Stimulated activated CD4-positive, alpha-beta T cell treated with anti-CD3 and anti-CD28 coated beads, Interleukin-4, amount 100 ng/mL, for 48 hours (primary cell): ENCODE measurements at places on chromosomes 3 and 15.

DNA sequence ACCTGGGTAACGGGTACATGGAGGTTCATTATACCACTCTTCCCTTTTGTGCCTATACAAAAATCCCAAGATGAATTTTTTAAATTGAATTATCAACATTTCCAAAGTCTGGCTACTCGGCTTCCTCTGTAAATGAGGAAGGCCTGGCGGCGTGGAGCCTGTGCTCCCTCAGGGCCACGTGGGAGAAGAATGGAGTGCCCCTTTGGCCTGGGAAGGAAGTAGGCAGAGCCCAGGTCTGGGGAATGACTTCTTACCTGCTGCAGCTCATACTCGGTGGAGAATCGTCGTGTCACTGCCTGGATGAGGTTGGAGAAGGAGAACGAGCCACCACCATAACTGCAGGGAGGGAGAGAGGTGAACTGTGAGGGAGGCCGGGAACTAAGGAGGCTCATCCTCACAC lies 14.1 kb downstream of the MESP2 start:
- no peak for DNase-seq

GRCh38 chr3:136617198-136617597 lies 135.0 kb downstream of the STAG1 start:
- no peak for DNase-seq

- no peak for DNase-seq
Measured at GRCh38 chr15:90884719-90885431, 571 bp downstream of the FES start.

- DNase-seq = no peak
Measured at GRCh38 chr3:61094608-61095007, 156.6 kb downstream of the FHIT start.

DNA sequence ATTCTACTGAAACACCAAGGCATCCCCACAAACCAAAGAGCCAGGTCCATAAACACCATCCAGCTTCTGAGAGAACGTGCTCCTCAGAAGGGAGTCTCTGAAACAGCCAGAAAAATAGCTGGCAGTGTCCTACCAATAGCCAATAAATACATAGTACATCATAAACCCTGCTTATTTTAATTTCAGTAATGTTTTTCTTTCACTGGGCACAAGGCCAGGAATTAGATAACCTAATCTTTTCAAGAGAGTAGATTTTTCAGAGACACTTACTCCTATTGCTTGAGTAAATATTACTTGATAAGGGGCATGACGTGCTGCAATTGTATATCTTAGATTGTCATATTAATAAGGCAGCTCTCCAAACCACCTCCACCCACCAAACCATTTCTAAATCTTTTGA lies 22.7 kb downstream of the GADL1 start:
- DNase-seq = no peak

- no peak for DNase-seq
Measured at GRCh38 chr15:26697913-26698312, 75.0 kb downstream of the GABRB3 start.

DNA sequence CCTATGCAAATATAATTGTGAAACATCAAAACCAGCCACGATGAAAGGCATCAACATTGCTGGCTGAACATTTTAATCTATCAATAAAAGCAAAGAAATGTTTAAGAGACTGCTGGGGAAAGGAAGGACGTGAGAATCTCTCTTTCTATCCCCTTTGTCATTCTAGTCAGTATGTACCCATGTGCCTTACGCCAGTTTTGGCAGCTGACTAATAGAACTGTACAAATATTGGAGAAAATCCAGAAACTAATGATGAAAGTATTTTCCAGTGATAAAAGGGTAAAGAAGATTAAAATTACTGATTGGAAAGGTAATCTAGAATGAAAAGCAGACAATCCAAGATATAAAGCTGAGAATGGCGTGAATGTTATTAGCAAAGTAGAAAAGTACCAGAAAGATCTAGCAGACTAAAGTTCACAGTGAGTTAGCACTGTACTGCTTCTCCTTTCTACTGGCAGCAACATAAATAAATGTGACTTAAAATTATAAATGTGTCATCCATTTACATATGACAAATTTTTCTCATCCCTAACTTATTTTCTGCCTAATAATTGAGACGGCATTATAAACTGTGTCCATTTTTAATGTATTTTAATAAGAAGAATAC lies 401.9 kb upstream of the CNTN4 start:
- no peak for DNase-seq

DNA sequence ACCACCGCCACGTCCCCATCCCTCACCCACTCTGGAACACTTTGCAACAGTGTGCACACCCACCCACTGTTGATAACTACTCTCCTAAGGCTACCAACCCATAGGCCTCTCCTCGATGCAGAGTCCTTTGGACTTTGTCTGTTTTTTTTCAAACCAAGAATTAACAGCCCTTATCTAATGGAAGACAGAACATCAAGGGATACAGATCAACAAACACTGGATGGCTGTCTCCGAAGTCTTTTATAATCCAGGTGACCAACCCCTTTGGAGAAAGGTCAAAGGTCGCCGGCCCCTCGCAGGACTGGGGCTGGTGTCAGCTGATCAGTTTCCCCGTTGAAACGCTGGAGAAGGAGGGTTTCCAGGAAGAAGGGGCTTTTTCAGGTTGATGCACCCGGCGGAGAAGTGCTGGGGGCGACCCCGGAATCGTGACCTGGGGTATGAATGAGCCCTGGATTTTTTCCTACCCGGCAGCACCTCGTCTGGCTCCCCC lies 532 bp downstream of the B4GALT4 start:
- no peak for DNase-seq

DNA sequence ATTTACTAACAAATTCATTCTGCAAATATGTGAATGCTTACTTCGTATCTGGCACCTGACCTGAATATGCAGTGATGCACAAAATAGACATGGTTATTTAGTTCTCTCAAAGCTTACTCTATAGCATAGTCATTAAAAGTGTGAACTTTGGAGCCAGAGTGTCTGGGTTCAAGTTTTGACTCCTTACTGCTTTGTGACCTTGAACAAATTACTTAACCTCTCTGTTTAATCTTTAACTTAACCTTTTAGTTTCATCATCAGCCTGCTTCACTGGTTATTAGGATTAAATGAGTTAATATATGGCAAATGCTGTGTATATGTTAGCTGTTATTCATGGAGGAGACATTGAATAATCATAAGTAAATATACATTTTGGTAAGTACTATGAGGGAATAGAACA lies 12.1 kb upstream of the MGA start:
- DNase-seq = no peak

DNA sequence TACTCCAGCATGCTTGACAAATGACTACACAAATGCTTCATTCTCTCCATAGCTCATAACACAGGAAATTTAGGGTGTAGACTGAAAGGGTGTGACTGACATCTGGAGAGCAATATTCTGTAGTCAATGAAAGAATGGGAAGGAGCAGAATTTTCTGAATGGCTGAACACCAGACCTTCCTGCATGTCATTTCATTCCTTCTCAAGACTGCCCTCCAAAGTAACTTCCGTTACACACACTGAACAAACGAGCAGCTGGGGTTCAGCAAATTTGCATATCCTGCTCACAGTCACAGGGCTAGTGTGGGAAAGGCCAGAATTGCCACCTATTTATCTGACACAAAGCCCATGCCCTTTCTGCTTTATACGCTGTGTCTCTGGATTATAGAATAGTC lies 325.0 kb upstream of the CFAP20DC start:
- DNase-seq = no peak

DNA sequence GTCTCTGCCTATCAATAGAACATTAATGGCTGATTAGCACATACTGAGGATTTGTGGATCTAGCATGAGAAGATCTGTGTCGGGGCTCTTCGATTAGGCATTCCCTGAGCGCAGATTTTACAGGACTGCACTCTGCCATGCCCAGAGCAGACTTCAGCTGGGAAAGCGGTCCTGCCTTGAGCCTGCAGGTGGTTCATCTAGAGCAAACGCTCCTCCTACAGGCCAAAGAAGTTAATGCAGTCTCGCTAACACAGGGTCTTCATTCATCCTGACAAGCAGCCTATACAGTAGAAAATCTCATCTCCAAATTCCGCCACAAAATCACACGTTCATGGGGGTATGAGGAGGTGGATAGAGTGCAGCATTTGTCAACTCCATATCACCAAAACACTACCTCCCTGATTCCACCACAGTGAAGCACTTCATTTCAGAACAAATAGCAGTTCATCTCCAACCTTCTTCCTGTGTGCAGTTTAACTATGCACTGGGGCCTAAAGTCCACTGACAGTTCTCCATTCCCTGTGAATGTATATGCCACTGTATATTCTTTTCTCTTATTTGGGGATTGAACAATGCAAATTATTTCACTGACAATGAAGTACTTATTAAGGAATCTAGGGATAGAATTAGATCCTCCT lies 405.8 kb downstream of the IGSF11 start:
- DNase-seq = peak; percentile 16

GRCh38 chr3:126167566-126167965 lies 12.8 kb downstream of the ALDH1L1 start:
- DNase-seq = no peak

- DNase-seq = no peak
Measured at GRCh38 chr3:73716418-73716817, 91.7 kb upstream of the PDZRN3 start.

DNA sequence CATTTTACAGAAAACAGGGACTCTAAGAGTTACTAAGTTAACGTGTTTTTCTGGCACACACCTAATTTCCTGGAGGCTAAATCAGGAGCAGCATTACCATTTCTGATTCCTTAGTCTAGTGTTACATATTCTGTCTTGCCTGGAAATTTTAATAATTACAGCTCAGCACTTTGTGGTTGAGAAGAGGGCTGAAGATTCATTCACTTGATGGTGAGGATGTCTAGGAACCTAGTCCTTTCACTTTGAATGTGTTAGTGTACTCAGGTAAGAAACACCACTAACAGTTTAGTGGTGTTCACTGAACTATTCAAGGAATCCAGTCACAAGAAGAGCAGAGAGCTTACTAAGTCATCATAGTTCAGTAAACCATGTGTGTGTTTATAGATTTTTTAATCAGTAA lies 102.8 kb downstream of the STT3B start:
- DNase-seq = no peak

- no peak for DNase-seq
Measured at GRCh38 chr3:88149101-88149508, 654 bp upstream of the C3orf38 start.

DNA sequence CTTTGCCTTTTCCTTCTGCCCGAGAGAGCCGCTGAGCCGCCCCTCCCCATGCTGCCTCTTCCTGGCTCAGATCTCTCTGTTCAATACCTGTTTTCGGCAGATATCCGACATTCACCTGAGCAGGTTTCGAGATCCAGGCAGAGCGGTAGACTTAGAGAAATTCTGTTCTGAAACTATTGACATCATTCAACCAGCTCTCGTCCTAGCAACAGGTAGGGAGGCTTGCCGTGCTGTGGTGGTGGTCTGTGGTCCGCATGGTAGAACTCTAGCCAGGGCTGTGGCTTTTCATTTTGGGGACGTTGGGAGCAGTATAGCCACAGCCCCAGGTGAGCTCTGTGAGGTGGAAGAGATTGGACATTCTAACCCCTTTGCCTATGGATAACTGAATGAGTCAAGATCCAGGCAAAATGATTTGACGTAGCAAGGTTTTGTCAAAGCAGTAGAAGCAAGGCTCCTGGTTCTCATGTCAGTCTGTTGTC lies 810 bp downstream of the TMEM62 start:
- DNase-seq = no peak

DNA sequence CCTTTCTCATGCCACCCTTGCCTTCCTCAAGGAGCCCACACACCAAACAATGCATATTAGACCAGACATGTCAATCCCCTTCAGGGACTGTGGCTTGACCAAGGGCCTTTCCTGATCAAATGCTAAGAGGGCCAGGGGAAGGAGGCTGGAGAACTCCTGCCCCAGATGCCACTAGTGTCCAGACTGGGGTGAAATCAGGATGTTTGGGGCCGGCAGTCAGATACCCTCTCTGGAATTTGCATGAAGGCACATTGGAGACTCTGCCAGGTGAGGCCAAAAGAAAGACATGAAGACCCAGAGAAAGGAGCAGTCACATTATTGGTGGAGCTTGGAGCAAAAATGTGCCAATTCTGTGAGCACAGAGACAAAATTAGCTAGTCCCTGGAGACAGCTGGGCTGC lies 154.1 kb downstream of the TLE3 start:
- DNase-seq = no peak

- no peak for DNase-seq
Measured at GRCh38 chr15:48486228-48486627, 155.0 kb downstream of the DUT start.

- no peak for DNase-seq
Measured at GRCh38 chr3:169509780-169510692, 153.5 kb downstream of the MECOM start.

DNA sequence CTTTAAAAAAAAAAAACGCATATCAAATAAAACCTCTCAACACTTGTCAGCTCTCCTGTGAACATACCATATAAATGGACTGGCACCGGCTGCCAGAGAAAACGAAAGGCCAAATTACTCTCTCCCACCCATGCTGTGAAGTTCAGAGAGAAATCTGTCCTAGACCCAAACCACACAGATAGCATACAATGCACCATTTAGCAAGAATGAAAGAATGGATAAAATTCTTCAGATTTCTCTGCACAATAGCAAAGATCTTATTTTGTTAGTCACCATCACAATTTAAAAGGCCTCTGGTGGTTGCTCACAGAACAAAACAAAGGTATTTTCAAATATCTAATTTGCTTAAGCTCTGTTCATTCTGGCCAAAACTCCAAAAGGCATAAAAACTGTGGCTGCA lies 93.9 kb upstream of the BHLHE40 start:
- no peak for DNase-seq

DNA sequence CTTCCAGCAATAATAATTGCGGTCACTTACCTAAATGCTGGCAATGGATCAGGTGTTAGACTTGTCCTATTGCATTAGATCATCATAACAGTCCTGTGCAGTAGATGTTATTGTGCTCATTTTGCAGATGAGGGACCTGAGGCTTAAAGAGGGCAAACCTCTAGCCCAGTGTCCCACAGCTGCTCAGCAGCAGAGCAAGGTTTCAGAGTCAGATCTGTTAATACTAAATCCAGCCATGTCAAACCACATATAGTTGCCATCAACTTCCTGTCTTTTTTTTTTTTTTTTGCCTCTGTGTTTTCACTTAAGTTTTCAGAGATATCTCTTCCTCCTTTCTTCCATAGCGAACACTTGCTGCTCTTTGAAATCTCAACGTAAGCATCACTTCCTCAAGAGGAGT lies 12.1 kb downstream of the FEZF2 start:
- DNase-seq = no peak

- no peak for DNase-seq
Measured at GRCh38 chr3:136109499-136109898, 86.6 kb downstream of the MSL2 start.

DNA sequence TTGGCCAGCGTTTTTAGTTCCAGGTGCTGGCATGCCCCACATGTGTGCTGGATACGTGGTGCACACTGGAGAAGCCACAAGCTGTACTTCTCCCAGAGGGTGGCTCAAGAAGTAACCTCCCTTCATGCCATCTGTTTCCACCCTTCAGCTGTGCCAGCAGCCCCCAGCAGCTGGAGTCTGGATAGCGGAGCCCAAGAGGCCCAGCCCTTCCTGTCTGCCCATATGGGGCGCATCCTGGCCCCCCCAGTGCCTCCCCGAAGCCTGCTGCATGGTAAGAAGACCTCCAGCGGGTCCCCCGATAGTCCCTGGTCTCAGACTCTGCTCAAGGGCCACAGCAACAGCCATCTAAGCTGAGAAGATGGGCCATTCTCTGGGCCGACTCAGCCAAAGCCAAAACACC lies 5.8 kb upstream of the MANF start:
- DNase-seq = no peak
